ENCODE measurements at places on chromosomes 7 and 10. TPM values are rescaled to one million over a fixed set of nuclear protein-coding genes. Genes with fewer than 3 reads are reported as not detected.

Gene GPR158
- 28.9 TPM for total RNA-seq

Gene COL17A1
- 0.46 TPM for total RNA-seq

Gene CALML3
- total RNA-seq, result not detected

Gene BTBD16
- total RNA-seq, result 0.61 TPM

Gene KCNH2
- 21.9 TPM for total RNA-seq

Gene PAOX
- 11.9 TPM for total RNA-seq

Gene TAS2R3
- 6.4 TPM for total RNA-seq

Gene SPDYE9
- not detected for total RNA-seq

Gene NUTM2A
- 0.97 TPM for total RNA-seq

Gene VWC2
- total RNA-seq, result 7.8 TPM

Gene GRID1
- 36.7 TPM for total RNA-seq

Gene HOXA3
- not detected for total RNA-seq

Gene CUBN
- 4.6 TPM for total RNA-seq

Gene SFTPA1
- total RNA-seq, result not detected

Data from dorsolateral prefrontal cortex (tissue), 122 donors.